Activated CD4-positive, alpha-beta T cell treated with anti-CD3 and anti-CD28 coated beads, Interleukin-2, amount 10 ng/mL, durations not matched to agents 7 days and 5 days (primary cell): ENCODE measurements at places on chromosomes 7 and 10. TPM values are rescaled to one million over a fixed set of nuclear protein-coding genes. Genes with fewer than 3 reads are reported as not detected.
A peak's percentile ranks its signal among the peaks of the same experiment; 100 is the strongest.

Gene TMEM140
- 27.7 TPM for total RNA-seq

Gene BAIAP2L1
- total RNA-seq = 0.42 TPM

Gene PPP1R3A
- not detected for total RNA-seq

Gene CTTNBP2
- total RNA-seq = not detected

Gene CDHR1
- not detected for total RNA-seq

Gene TMEM26
- total RNA-seq = not detected

Gene UBE2H
- 40.3 TPM for total RNA-seq

Gene STAG3
- 24.2 TPM for total RNA-seq

Gene IL6
- total RNA-seq = 0.67 TPM

Gene XPNPEP1
- 87.3 TPM for total RNA-seq

Gene CPVL
- total RNA-seq = not detected

Gene DOCK4
- total RNA-seq = 0.25 TPM

Gene SYT15
- 0.79 TPM for total RNA-seq

Gene ANKRD7
- not detected for total RNA-seq

DNA sequence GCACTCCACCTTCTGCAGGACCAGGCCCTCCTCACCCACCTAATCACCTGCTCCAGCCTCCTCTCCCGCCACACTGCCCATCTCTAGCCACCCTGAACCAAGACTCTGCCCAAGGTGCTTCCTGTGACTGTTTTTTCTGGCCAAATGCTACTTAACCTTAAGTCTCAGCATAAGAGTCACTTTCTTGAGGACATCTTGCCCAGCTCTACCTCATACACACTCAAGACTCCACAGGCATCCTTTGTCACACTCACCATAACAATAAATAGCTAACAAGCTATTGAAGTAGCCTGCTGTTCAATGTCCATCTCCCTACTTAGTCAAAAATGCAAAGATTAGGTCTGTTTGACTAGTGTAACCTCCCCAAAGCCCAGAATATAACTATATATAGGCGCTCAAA lies 455.4 kb upstream of the NFE2L3 start:
- no peak for DNase-seq

DNA sequence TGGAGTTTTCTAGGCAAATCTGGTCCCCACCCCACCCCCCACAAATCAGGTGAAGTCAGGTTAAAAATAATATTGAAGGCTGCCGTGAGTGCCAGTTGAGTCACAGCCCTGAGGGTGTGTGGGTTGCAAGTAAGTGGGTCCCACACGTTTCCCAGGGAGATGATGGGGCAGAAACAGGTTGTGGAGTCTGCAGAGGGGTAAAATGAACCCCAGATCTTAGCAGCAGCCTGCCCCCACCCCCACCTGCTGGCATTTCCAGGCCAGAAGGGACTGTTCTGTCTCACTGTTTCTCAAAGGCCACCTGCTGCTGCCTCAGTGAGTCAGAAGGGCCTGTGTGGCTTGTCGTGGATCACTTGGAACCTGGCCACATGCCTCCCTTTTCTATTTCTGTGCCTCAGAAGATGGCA lies 59.8 kb upstream of the SMNDC1 start:
- DNase-seq = no peak

DNA sequence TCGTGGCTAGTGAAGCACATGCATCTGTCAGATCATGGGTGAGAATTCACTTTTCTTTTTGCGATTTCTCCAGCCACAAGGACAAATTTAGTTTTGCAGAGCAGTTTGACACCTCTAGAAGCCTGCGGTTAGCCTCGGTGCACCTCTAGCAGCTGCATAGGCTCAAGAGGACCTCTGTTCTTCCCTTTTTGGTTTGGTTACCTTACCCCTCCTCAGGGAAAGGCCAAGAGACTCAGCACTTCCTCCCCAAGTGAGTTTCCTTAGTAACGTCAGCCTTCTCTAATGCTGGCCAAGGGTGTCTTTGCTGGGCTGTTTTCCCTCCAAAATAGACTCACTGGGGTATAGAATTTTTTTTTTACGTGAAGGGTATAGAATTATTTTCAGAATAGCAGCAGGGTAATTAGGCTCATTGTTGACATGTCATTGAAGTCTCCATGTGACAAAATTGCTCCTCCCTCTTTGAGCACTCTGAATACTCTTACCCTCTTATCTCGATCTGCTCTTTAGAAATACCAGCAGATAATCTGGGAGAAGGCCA lies 97.8 kb downstream of the AUTS2 start:
- DNase-seq = no peak

GRCh38 chr7:24982917-24983316 lies 2.9 kb upstream of the OSBPL3 start:
- DNase-seq = no peak

DNA sequence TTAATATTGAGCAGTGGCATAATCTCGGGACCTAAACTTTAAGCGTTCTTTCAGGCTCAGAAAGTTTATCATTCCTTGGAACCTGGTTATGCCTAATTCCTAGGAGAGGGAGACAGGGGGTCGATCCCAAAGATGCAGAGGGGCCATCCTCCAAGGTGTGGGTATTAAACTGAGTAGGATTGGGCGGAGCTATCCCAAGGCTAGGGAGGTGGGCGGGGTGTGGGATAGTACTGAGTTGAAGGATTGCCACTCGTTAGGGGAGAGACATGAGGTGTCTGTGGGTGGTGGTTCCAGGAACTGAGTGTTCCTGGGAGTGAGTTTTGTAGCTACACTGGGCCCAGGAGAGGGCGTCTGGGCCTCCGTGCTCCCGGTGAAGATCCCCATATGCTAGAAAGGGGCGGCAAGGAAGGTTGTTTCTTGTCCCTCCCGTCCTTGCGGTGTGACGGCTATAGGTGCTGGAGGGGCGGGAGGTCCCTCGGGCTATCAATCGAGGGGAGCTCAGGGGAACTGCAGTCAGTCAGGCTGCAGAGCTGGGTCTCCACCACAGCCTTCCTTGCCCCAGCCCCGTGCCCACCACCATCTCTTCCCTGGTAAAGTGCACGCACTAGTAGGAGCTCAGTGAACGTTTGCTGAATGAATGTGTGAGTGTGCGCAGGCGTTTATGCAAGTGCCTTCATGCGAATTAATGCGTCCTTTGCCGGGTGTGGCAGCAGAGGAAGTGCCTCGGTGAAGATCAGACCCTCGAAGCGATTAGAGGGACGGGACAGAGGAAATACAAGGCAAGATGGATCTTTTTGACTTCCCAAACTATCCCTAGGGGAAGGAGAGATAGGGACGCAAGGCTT lies 3.0 kb upstream of the HMX2 start:
- DNase-seq = no peak

DNA sequence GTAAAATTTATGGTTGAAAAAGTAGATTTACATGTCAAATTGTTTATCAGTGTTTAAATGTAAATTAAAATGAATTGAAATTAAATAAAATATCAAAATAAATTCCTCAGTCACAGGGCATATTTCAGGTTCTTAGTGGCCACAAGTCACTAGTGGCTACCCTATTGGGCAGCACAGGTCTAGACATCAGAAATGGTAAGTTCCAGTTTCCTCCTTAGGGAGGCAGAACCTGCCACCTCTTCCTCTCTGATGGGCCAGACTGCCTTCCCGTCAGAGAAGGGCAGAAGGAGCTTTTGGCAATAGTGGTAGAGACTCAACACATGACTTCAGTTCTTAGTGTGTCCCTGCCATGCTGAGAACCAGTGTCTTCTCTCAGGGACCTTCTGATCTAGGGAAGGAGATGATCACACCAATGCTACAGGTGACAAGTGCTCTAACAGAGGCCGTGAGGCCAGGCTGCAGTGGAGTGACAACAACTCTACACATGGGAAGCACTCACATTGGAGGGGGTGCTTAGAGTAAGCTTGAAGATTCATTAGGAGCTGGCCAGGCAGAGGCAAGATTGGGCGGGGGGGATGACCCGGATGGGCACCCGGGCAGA lies 14.4 kb upstream of the PCBD1 start:
- DNase-seq = no peak

- no peak for DNase-seq
These were observed 185.1 kb downstream of the NXPH1 start for GRCh38 chr7:8618441-8619070.

DNA sequence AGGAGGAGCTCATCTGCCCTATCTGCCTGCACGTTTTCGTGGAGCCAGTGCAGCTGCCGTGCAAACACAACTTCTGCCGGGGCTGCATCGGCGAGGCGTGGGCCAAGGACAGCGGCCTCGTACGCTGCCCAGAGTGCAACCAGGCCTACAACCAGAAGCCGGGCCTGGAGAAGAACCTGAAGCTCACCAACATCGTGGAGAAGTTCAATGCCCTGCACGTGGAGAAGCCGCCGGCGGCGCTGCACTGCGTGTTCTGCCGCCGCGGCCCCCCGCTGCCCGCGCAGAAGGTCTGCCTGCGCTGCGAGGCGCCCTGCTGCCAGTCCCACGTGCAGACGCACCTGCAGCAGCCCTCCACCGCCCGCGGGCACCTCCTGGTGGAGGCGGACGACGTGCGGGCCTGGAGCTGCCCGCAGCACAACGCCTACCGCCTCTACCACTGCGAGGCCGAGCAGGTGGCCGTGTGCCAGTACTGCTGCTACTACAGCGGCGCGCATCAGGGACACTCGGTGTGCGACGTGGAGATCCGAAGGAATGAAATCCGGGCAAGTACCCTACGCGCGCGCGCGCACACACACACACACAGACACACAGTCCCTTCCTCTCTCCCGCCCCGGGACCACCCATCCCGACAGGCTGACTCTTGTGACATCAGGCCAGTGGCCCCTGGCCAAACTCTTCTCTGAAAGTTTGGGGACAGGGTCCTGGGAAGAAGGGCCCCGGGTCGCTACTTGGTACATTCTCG lies 538 bp downstream of the TRIM8 start:
- peak; percentile 80 for DNase-seq

- DNase-seq = no peak
These were observed 2.5 kb downstream of the JCAD start for GRCh38 chr10:30056767-30057355.

DNA sequence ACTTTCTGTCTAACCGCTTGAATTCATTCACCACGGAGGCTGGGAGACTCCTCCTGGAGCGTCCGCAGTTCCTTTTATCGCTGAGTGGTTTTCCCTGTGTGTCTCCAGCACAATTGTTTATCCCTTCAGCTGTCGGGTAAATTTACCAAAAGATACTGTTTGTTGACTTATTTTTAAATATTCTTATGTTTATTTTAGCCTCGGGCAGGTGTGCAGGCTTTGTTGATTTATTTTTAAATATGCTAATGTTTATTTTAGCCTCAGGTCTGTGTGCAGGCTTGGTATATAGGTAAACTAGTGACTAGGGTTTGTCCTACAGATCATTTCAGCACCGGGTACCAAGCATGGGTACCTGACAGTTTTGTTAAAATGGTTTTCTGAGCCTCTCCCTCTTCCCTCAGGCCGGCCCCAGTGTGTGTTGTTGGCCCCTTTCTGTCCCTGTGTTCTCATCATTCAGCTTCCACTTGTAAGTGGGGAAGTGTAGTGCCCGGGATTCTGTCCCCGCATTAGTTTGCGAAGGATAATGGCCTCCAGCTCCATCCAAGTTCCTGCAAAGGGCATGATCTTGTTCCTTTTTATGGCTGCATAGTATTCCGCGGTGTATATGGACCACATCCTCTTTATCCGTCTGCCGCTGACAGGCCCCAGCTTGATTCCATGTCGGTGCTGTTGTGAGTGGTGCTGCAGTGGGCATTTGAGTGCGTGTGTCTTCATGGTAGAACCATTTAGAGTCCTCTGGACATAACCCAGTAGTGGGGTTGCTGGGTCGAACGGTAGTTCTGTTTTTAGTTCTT lies 5.3 kb downstream of the GET4 start:
- no peak for DNase-seq

- DNase-seq = no peak
These were observed 137.4 kb downstream of the TNS3 start for GRCh38 chr7:47444376-47445098.

DNA sequence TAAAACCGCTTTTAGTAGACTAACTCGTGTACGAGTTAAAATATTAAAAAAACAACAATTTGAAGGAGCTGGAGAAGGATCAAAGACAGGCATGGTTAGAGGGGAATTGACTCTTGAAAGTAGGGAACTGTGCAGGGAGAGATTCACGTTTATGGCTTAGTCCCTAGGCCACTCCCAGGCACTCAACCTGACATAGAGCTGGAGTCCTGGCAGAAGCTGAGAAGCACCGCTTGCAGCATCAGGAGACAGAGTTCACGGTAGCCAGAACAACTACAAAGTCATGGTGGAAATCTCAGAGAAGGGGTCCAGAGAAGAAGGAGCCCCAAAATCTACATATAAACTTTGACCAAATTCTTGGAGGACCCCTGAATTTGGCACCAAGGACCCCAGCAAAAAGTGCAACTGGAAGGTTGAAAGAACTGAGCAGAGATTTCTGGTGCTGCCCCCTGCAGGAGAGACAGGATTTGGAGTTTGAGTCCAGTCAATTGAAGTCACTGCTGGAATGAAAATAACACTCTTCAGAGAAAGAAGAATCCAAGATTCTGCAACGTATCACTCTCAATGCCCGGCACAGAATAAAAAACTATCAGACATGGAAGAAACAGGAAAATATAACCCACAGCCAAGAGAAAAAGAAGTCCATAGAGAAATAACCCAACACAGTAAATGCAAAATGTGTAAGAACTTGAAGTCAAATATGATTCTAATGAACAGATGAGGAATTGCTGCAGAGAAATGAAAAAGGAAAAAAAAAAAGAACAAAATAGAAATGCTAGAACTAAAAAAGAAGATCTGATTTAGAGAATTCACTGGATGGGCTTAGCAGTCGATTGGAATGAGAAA lies 493.3 kb upstream of the PODXL start:
- peak; percentile 41 for DNase-seq

GRCh38 chr10:113780681-113781250 lies 29.3 kb downstream of the PLEKHS1 start:
- DNase-seq = no peak

- DNase-seq = no peak
These were observed 190.5 kb downstream of the PCLO start for GRCh38 chr7:82972135-82972534.

DNA sequence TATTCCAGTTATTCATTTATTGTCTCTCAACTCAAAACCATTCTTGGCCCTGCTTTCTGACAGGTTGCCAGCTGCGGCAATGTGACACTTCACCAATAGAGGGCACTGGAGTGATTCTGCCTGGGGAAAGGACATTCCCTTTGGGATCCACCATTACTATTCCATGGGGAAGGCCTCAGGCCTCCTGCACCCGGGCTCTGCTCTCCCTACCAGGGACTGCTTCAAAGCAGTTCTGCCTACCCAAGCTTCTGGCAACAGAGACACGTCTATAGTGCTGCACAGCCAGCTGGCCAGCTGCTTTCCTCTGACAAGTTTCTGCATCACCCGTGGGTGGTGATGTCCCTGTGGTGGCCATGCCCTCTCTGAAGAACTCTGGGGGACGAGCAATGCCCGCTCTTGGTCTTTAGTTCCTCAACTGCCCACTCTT lies 163.8 kb downstream of the ELMO1 start:
- DNase-seq = peak; percentile 42

- no peak for DNase-seq
These were observed 22.4 kb downstream of the DPYSL4 start for GRCh38 chr10:132209130-132209529.

GRCh38 chr7:407721-408539 lies 111.7 kb downstream of the PDGFA start:
- no peak for DNase-seq

- DNase-seq = no peak
These were observed 48.5 kb upstream of the NXPH1 start for GRCh38 chr7:8384901-8385300.

- DNase-seq = no peak
These were observed 355.1 kb downstream of the GALNT17 start for GRCh38 chr7:71486856-71487628.
